ENCODE measurements at places on chromosomes 5 and 9.
A peak's percentile ranks its signal among the peaks of the same experiment; 100 is the strongest.

DNA sequence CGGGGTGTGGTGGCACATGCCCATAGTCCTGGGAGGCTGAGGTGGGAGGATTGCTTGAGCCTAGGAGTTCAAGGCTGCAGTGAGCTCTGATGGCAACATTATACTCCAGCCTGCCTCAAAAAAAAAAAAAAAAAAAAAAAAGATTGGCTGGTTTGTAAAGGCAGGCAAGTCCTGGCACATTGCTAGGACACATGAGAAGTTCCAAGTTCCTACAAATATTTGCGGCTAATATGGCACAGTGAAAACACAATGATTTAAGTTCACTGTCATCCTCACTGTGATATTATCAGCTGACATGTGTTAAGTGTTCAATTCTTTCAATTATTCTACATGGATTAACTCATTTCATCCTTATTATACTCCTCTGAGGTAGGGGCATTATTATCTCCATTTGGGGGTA is 20.1 kb downstream of the TMEM268 start:
- DNase-seq, result no peak

DNA sequence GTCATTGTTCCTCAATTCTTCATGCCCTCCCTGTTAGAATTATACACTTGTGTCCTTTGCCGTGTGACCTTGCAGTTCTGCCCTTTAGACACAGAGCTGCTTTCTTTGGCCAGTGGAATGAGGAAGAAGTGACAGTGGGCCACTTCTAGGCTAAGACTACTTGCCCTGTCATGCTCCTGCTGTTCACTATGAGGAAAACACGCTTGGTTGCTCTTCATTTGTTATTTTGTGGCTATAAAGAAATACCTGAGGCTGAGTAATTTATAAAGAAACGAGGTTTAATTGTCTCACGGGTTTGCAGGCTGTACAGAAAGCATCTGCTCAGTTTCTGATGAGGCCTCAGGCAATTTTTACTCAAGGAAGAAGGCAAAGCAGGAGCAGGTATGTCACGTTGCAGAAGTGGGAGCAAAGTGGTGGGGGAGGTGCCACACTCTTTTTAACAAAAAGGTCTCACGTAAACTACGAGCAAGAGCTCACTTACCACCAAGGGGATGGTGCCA is 279.1 kb upstream of the DMAC1 start:
- DNase-seq, result no peak

GRCh38 chr5:148387325-148387724 is 3.6 kb downstream of the FBXO38 start:
- DNase-seq, result peak; percentile 92

DNA sequence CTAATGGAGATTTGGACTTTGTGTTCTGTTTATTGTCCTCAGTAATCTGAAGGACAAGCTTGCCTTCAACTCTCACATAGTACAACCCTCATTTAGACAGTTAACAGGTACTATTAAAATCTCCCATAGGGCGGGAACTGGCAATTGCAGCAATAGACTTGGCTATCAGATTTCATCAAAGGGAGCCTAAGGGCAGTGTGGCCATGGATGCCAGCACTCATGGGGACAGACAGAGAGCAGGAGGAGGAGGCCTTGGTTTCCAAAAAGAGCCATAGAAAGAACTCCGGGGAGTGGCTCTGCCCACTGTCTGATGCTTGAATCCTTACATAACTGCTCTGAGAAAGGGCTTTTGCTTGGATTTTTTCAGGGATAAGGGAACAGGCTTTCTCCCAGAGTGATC is 6.8 kb downstream of the SLC36A1 start:
- DNase-seq, result no peak

DNA sequence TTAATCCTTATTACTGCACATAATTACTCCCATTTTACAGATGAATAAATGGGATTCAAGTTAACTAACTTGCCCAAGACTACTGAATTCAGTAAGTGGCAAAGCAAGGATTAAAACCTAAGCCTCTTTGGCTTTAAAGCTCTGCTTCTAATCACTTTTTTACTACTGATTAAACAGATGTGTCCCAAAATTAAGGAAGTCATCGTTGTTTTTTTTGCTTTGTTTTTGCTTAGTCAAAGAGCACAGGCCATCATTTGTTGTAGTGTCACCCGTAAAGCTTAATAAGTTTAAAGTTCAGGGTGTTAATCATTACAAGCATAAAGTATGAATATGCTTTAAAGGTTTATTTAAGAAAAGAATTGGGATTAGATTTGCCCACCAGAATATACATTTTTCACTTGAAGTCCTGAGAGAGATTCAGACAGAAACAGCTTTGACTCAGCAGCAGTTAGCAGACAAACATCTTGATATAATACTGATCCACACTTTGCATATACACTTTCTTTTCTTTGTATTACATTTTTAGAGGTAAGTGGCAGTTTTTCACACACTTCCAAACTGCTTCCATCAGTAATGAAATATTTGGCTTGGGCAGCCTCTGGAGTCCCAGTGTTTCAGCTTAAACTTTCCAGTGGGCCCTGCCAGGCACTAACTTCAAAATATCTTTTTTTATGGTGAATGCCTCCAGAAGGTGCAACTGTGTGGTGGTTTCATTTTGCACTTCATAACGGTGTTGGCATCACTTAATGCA is 52.7 kb downstream of the PIK3R1 start:
- no peak for DNase-seq

DNA sequence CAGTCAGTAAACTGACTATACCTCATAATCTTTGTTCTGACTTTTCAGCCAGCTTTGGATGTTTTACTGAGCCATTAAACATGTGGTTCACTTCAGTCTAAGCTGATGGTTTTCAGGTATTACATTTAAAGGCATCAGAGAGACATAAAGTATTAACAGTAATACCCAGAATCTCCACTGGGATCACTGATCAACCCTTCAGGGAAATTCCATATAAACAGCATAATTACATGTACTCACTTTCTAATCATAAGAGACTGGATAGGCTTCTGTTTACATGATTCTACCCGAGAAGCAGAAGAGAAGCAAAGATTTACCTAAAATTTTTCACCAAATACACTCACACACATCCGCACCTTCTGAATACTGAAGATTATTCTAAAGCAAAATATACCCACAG is 186.7 kb upstream of the FREM1 start:
- DNase-seq, result no peak

- no peak for DNase-seq
Measured at GRCh38 chr9:92617951-92618510, 51.9 kb downstream of the IPPK start.

GRCh38 chr5:57684299-57684702 is 201.7 kb upstream of the ACTBL2 start:
- no peak for DNase-seq

GRCh38 chr9:129806061-129806460 is 3.1 kb downstream of the TOR1B start:
- no peak for DNase-seq

GRCh38 chr9:134965411-134965810 is 47.7 kb upstream of the FCN1 start:
- no peak for DNase-seq

GRCh38 chr9:26725573-26725972 is 167.0 kb downstream of the CAAP1 start:
- DNase-seq, result peak; percentile 28

All from fibroblast of skin of back (primary cell).